Renal pelvis (tissue), 12 donors: ENCODE measurements at places on chromosomes 12 and 14. TPM values are rescaled to one million over a fixed set of nuclear protein-coding genes. Genes with fewer than 3 reads are reported as not detected.

DNA sequence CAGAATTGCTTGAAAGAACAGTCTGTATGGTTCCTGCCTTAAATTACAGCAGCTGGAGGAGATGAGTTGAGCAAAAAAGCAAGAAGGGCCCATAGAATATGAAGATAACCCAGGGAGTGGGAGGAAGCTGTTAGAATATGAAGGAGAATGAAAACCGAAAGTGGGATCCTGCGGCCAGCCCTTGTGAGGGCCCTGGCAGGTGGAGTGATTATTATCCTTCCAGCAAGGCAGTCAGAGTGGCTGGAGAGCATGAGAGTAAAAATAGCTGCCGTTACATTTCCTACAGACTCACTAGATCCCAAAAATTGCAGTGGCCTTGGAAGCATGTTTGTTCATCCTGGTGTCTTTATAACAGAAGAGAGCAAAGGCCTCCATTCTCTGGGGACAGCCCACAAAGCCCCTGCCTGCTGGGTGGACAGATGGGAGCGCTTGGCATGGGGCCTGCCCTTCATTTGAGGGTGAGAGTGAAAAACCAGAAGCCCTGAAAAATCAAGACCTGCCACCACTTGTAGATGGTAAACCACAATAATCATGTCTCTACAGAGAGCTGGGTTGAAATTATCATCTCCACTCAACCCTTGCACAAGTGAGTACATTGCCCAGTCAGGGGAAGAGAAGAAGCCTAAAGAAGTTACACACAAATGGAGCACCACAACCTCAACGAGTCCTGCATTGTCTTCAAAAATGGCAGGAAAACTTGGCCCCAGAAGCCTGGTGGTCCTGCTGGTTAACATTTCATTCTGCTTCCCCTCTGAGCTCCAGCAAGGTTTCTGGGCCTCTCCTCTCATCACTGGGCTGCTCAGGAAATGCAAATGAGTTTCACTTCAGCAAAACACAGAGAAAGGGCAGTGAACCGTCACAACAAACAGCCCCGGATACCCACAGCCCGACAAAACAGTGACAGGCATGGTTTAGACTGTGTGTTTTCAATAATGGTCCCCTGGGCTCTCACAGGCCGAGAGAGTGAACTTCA lies 20.5 kb downstream of the ZDHHC22 start:
- no peak for DNase-seq

DNA sequence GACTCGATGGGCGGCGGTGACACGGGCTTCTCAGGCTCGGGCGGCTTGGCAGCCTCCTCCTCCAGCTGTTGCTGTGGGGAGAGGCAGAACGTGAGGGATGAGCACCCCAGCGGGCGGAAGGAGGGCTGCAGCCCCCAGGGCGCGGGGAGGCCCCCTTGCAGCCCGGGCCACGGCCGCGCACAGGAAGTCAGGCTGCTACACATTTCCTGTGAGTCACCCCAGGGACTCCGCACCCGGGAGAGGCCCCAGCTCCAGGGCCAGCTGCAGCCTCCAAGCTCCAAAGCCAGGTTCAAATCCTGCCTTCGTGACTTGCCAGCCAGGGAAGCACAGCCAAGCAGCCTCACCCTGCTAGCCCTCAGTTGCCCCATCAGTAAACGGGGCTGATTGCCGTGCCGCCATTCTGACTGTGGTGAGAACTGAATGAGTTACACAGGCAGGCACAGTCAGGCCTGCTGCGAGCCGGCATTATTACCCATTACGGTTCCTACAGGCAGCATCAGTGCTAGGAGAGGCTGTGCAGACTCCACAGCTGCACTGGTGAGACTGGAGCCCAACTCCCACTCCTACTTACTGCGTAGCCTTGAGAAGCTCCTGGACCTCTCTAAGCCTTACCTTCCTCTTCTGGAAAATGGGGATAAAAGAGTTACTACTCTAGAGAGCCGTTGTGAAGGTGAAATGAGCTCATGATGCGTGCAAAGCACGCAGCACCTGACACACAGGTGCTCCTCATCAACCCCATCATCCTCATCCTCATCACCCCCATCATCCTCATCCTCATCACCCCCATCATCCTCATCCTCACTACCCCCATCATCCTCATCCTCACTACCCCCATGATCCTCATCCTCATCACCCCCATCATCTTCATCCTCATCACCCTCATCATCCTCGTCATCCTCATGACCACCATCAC lies 100.9 kb downstream of the NCOR2 start:
- no peak for DNase-seq

DNA sequence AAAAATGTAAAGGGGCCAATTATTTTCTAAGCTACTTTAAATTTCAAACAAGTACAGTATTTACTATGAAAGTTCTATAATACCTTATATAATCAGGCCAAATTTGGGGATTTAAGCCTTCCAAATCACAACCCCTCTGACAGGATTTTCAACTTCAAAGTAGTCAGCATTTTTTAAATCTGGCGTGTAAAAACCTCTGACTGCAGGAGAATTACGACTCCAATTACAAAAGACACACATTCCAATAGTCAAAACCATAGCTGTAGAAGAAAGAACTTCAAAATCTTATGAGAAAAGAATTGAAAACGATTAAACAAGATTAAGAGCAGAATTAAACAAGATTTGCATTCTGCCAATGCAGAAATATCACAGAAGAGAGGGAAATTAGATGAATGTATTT lies 12.7 kb downstream of the OSBPL8 start:
- DNase-seq, result no peak

- no peak for DNase-seq
These were observed 81.6 kb downstream of the PTGER2 start for GRCh38 chr14:52395728-52396127.

GRCh38 chr14:92649934-92650545 lies 98.4 kb downstream of the LGMN start:
- DNase-seq, result no peak

MEG3 gene
- polyA plus RNA-seq, result 305 TPM

KANSL2 gene
- polyA plus RNA-seq, result 50.9 TPM

GRCh38 chr14:82420871-82421270 lies 887.2 kb upstream of the SEL1L start:
- no peak for DNase-seq
